Karpas-422 (cell line): ENCODE measurements at places on chromosomes 13 and 19.

DNA sequence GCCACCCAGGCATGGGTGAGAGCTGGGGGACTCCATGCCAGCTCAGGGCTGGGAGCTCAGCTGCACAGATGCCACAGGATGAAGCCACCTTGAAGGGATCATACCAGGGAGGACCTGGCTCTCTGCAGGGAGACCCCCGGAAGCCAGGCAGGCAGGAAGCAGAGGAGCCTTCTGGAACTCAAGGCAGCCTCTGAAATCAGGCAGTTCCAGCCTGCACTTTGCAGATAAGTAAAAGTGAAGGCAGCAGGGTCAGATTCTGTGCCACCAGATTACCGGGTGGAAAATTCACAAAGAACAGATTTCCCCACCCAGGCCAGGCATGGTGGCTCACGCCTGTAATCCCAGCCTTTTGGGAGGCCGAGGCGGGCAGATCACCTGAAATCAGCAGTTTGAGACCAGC, 2.5 kb downstream of the TMEM259 start:
- DNase-seq, result no peak

DNA sequence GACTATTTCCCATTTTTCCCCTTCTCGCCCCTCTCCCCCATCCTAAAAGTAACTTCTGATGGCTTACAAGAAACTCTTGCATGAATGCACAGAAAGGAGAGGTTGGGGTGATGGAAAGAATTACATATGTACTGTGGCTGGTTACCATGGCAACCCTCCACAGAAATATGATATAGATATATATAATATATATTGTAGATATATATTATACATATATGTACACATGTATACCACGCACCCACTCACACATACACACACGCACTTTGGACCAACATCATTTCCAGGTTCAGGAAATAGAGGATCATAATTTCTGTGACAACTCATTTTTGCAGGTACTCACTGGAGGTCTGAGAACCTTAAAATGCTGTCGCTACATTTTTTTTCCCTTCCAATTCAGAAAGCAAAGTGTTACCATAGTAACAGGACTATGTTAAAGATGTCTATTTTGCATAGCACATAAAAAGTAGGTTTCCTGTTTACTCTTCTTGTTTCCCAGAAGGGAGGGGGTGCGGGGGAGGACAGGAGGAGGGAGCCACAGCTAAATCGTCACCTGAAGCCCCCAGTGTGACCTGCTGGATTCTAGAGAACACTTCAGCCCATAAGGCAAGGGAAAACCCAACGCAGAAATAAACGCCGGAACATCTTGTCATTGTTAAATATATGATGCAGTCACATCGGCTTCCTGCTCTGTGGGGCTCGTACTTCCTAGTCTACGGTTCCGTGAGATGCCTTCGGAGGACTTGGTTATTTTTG, 44.7 kb downstream of the EFNB2 start:
- DNase-seq, result no peak

DNA sequence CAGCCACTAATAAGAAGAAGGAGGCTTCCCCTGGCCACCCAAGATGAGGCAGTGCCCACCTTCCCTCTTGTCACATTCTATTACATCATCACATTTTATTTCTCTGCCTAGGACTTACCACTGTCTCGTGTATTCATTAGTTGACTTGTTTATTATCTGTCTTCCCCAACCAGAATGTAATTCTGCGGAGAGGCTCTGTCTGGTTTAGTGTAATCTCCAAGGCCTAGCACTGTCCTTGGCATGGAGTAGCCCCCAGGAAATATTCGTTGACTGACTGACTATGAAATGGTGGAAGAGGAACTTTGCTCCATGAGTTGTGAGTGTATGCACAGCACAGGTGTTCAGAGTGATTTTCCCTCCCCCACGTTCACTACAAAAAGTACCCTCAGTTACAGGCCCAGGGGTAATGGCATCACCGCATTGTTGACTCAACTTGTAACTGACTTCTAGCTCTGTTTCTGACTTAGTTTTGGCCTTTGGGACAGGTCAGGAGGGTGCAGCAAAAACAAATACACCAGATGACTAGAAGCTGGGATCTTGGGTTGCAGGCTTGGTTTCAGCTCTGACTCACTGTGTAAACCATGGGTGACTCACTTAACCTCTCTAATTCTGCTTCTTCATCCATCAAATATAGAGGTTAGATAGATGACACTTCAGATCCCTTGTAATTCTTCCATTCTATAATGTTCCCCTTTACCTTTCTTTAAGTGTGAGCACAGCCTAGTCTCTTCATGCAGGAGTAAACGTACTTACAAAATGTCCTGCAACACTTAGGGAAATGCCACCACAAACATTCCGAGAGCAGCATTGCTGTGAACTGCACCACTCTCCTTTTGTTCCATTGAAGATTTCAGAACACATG, 229.7 kb downstream of the KCNRG start:
- peak; percentile 56 for DNase-seq

DNA sequence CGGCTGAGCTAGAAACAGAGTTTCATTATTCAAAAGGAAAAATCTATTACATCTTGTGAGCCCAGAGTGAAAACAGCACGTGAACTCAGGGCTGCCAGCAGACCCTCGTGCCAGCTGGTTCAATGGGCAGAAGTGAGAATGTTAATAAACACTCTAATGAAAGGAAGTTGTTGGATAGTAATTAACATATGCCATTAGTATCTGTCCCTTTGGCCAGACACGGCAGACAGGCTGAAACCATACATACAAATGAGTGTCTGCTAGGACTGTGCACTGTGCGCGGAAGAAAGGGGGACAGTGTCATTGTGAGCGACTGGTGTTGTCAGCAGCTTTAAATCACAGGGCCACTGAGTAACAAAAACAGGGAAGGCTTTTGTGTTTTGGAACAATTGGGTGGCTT, 121.9 kb upstream of the TSC22D1 start:
- no peak for DNase-seq

- DNase-seq, result no peak
These were observed 11.5 kb upstream of the GAS6 start for GRCh38 chr13:113875429-113875815.

GRCh38 chr19:38047049-38047438, 140.0 kb downstream of the SIPA1L3 start:
- DNase-seq, result peak; percentile 62

DNA sequence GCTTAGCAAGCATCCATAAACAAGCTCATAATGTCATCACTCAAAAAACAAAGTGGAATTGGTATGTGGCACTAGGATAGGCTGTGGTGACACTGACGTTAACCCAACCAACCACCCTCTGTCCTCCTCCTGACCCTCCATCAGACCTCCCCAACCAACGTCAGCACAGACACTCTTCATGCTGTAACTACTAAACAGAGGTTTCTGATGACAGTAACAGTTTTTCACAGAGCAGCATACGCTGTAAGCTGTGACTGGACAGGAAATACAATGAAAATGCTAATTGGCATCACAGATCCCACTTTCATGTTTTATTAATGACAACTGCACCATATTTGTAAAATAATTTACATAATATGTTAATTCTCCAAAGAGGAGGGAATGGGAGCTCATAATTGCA, 238.0 kb downstream of the IRS2 start:
- no peak for DNase-seq

DNA sequence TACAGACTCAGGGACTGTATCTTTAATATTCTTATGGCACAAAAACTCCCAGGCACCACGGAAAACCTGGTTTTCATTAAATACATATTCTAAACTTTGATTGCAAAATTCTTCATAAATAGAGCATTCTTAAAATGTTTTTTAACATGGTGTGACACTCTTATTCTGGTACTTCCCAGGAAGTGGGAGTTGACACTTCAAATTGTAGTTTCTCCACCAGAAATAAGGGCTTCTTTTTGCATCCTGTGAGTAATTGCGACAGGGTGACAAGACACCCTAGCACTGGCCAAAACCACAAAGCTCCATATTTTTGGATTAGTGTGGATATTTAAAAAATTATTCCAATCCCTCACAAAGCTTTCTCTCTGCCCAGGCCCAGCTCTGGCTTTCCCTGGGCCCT, 43.6 kb upstream of the MTIF3 start:
- DNase-seq, result no peak

DNA sequence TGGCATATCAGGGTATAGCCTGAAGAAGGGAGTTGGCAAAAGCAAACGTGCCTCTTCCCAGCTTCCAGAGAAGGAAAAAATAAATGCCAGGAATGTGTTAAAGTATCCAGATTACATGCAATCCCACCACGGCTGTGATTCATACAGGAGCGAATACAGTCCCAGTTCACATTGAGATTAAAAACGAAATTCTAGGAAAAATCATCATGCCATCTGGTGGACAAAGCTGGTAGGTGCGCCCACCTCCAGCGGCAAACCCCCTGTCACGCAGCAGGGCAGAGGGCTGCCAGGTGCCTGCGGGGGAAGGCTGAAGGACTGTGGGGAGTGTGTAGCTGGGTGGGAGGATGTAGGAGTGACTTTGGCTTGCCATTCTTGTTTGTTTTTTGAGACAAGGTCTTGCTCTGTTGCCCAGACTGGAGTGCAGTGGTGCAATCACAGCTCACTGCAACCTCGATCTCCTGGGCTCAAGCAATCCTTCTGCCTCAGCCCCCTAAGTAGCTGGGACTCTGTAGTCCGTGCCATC, 6.4 kb upstream of the DMWD start:
- DNase-seq, result peak; percentile 79

DNA sequence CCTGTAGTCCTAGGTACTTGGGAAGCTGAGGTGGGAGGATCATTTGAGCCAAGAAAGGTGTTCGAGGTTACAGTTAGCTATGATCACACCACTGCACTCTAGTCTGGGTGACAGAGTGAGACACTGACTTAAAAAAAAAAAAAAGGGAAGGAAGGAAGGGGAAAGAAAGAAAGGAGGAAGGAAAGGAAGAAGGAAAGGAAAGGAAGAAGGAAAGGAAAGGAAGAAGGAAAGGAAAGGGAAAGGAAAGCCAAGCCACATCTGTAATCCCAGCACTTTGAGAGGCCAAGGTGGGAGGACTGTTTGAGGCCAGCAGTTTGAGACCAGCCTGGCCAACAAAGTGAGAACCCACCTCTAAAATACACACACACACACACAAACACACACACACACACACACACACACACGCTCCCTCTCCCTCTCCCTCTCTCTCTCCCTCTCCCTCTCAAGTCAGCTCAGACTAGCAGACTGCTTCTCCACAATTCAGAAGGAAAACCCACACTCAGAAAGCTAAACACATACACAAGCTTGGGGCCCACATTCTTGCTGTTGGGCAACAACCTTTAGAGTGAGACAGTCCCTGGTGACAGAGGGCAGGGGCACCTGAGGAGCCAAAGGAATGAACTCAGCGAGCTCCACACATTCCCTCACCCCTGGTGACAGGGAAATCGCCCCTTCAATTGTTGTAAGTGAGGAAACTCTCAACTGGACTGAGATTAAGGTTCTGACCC, 2.7 kb downstream of the ZNF709 start:
- DNase-seq, result no peak

DNA sequence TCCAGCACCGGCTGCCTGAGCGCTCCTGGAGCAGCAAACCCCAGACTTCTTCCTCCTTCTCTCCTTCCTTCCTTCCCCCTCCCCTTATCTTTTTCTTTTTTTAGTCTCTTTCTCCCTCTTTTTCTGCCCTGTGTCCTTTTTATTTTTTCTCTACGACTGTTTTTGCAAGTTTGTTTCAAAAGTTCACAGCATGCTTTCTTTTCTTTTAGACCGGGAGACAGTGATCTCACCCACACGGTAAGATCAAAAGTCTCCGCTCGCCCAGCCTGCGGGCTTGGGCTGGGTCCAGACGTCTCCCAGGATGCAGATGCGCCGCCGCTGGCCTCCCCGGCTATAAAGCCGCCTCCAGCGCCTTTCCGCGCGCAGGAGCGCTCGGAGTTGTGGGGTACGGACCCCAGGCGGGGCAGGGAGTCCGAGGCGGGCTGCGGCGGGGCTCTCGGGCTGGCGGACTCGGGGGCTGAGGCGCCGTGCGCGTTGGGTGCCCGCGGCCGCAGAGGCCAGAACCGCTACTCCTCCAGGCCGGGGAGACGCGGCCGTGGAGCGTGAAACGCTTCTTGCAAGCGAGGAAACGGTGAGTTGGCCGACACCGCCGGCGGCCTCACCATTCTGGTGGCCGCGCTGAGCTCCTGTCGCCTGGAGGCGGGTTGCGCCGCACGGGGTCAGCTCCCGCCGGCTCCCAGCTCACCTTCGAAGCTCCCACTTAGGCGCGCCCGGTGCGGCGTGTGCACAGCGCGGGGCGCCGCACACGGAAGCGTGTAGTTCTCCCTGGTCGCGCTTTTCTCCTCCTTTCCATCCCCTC, 2.0 kb upstream of the TSHZ3 start:
- DNase-seq, result no peak

GRCh38 chr13:49690133-49690994, 922 bp downstream of the EBPL start:
- DNase-seq, result no peak

DNA sequence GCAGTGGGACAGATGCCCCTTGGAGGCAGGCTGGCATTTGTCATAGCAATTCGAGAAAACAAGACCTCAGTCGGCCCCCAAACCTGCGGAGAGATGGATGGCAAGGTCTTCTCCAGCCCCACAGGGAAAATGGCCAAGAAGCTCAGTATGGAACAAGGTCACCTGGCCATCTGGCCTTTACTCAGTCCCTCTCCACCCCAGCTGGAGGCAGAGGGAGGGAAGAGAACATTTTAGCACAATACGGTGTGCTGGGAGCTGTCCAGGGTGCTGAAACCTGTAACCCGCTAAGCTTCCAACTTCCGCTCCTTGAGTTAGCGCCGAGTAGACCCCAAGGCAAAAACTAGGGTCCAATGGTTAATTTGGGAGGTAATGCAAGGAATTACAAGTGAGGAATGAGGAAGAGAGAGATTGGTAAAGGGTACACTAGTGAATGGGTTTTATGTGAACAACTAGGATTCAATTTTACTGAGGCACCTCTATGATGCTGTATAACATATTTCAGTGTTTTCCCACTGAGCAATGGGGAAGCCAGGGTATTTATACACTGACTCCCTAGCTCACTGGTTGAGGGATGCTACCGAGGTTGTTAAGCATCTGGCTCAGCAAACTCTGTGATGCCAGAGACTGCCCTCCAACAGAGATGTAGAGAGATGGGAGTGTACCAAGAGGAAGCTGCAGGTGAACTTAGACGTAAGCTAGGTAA, 64.3 kb downstream of the CACNA1A start:
- DNase-seq, result peak; percentile 71

DNA sequence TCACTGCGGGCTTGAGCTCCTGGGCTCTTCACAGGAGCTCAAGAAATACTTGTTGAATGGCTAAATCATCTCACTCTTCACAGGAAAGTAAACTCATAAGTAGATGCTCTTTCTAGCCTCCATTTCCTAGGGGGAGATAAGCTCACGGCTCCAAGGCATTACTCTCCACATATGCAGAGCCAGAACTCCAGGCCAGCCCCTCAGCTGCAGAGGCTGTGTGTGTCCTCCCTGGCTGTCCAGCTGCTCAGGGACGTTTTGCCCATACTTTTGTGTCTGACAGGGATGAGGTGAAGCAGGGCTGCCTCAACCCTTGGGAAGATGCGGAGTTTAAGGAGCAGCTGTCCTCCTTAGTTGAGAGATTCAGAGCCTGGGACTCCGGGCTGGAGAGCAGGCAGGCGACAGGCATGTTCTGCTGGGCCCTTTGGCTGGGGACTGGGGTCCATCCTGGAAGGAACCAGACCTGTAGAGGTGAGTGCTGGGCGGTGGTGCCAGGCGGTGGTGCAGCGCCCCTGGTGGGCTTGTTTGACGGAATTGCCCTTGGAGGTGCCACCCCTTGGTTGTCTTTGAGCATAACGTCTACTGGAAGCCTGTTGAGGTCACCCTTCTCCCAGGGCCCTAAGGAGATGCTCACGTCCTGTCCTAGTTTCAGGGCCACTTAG, 20.5 kb upstream of the SLC15A1 start:
- DNase-seq, result peak; percentile 63
